ENCODE measurements at places on chromosomes 5 and 9.

DNA sequence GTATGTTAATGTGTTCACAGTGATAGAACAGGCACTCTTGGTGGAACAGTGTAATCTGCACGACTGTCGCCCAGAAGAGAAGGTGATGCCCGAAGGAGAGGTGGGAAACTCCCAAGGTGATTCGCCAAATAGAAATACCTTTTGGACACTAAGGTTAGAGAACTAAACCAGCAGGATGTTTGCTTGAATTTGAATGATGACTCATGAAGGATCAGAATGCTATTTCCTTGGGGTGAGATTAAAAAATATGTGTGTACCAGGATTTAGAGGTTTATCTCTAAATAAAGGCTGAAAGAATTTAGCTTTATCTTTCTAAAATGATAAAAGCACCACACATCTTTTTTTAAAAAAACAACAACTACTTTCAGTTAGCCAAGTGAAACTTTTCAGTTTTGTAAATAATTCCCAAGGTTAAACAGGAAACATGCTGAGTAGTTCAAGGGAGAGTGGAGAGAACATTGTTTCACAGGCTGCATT is 297.4 kb upstream of the TAS2R1 start:
- H3K27ac ChIP-seq, result no peak overlapping the region
- no peak overlapping the region for H3K4me3 ChIP-seq
- no peaks in the 10 kb centered on the region for H3K27me3 ChIP-seq

DNA sequence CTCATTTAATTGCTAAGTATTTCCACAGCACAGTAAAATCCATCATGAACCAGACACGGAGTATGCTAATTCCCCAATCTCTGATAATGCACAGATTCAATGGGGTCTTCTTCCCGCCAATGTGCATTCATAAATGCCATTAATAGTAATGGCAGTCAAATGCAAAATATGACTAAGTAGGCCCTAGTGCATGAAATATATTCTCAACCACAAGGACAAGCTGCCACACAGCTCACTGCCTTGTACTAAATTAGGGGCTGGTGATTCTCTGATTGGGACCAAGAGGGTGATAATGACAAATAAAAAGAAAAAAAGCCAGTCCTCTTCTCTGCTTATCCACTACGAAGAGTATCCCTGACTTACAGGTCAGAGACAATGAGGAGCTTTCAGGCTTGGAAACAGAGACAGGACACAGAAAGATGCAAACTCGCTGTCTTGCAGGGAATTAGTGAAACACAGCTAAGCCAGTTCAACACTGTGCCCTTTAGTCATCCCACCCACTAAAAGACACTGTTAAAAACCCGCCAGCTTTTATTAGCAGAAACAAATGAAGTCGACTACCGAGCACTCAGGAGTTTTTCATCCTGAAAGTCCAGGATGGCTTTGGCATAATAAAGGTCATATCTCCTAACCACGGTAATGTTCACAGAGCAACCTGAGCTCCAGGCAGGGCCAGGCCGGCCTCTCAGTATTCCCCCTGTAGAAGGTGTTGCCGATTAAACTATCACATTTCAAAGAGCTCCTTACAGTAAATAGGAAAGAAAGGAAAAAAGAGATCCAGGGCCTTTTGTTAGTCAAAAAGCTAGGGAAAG is 148.1 kb downstream of the EBF1 start:
- H3K27ac ChIP-seq, result no peak overlapping the region
- H3K36me3 ChIP-seq, result no peaks in the 10 kb centered on the region
- H3K4me3 ChIP-seq, result no peak overlapping the region

GRCh38 chr5:157669701-157670097 is 1.6 kb upstream of the C5orf52 start:
- no peak overlapping the region for H3K27ac ChIP-seq
- H3K4me1 ChIP-seq, result peaks cover 11% of the 10 kb centered on the region
- peaks cover 15% of the 10 kb centered on the region for H3K27me3 ChIP-seq
- H3K4me3 ChIP-seq, result peak overlapping the region; percentile 95
- DNase-seq, result no peak

DNA sequence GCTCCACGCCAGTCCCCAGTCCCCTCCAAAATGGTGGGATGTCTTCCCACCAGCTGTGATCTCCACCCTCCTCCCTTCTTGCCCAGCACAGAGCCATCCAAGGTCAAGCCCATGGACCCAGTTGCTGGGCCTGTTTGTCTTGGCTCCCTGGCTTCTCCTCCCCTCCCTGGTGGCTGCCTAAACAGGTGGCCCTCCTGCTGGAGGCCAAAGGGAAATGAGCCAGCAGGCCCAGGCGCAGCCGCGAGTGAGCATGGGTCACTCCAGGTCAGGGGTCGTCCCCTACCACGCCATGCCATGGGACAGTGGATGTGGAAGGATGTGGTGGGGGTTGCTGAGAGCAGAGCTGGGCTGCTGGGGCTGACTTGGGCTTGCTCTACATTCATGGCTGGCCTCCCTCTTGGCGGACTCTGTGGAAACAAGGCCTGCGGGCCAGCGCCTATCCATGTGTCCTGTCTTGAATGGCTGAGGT is 33.6 kb downstream of the COL15A1 start:
- peak overlapping the region; percentile 42 for H3K27ac ChIP-seq
- no peak overlapping the region for H3K4me3 ChIP-seq
- H3K27me3 ChIP-seq, result peaks cover 4% of the 10 kb centered on the region
- DNase-seq, result no peak

- H3K36me3 ChIP-seq, result peaks cover 2% of the 10 kb centered on the region
- no peak for DNase-seq
- no peak overlapping the region for H3K4me3 ChIP-seq
- H3K4me1 ChIP-seq, result no peaks in the 10 kb centered on the region
- H3K27me3 ChIP-seq, result peaks cover 2% of the 10 kb centered on the region
- H3K27ac ChIP-seq, result no peak overlapping the region
Measured at GRCh38 chr9:89116064-89116804, 62.4 kb downstream of the SHC3 start.

DNA sequence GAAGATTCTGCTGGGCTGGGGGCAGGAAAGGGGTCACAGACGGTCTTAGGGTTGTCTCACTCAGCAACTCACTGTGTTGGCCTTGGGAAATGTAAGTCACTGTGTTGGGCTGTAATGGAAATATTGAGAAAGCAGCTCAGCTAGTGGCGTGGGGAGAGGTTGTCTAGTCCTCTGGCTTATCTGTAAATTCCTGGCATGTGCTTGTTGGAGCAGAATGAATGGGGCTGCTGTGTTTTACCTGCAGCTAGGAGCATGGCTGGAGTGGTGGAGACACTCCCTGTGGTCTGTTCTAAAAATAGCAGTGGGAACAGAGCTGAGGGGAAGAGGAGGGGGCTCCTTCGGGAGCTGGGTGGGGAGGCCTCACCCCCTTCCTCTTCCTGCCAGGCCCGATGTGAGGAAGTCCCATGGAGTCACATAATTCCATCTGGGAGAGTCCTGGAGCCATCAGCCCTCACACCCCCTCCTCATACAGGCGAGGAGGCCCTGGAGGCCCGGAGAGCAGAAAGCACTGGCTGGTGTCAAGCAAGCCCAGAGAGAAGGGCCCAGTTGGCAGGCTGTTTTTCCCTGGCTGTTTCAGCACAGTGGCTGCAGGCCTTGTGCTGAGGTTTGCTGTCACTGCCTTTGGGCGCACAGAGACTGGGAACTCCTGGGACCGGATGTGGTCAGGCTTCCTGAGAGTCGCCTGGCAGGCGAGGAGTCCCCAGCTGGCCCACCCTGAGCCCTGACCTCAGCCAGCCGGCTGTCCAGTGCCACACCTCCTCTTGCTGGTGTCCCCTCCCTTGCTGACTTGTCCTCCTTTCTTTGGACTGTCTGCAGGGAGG is 84.9 kb downstream of the RGS3 start:
- peaks cover 57% of the 10 kb centered on the region for H3K4me1 ChIP-seq
- peak overlapping the region; percentile 73 for H3K27ac ChIP-seq
- H3K4me3 ChIP-seq, result no peak overlapping the region
- no peak for DNase-seq
- H3K36me3 ChIP-seq, result peaks cover 46% of the 10 kb centered on the region
- peaks cover 11% of the 10 kb centered on the region for H3K27me3 ChIP-seq

GRCh38 chr5:137403869-137404268 is 95.3 kb downstream of the SPOCK1 start:
- no peak overlapping the region for H3K27ac ChIP-seq
- H3K36me3 ChIP-seq, result no peaks in the 10 kb centered on the region
- no peak overlapping the region for H3K4me3 ChIP-seq
- DNase-seq, result no peak

Data from endothelial cell (in vitro differentiated cells).